Activated CD8-positive, alpha-beta memory T cell treated with anti-CD3 and anti-CD28 coated beads for 24 hours (primary cell): ENCODE measurements at places on chromosomes 16 and 17.

GRCh38 chr17:82200743-82201497, 11.7 kb downstream of the CCDC57 start:
- peak; percentile 81 for DNase-seq

DNA sequence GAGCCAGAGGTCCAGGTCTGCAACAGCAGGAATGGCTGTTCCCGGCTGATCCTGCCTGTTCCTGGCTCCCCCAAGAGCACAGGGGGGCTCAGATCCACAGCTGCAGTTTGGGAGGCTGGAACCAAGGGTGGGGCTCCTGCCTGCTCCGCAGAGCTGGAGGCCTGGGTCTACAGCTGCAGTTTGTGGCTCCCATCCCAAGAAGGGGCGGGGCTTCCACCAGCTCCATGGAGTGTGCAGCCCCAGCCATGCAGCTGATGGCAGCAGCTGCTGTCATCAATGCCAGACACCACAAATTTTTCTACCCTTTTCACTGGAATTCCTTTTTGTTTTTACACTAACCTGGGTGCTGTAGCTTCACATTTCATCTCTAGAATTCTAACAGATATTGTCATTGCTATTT, 135.4 kb upstream of the KIF2B start:
- no peak for DNase-seq

- no peak for DNase-seq
Measured at GRCh38 chr16:19760356-19761060, 42.4 kb downstream of the IQCK start.

GRCh38 chr17:52923658-52924057, 765.1 kb upstream of the CA10 start:
- no peak for DNase-seq

DNA sequence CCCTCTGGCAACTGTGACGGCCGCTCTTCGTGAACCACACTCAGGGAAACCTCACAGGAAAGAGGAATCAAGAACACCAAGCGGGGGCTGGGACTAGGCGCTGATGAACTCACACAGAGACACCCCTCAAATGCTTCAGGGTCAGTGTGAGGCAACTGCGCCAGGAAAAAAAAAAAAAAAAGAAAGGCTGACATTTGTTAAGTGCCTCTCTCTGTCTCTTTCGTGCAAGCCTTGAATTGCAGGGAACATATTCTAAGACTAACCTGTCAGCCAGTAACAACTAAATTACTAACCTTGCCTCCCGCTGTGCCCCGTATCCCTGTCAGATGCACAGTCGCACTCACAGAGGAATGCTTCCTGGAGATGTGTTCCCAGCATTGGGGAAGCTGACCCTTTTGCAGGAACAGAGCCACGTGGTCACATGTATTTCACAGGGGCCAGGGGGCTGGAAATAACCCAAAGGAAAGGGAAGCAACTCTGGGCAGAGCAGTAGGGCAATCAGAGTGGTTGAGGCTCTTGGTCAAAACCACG, 247.8 kb downstream of the XYLT1 start:
- no peak for DNase-seq

GRCh38 chr16:56539656-56540055, 19.8 kb upstream of the BBS2 start:
- DNase-seq, result no peak

GRCh38 chr16:17529982-17530760, 59.4 kb upstream of the XYLT1 start:
- peak; percentile 56 for DNase-seq

DNA sequence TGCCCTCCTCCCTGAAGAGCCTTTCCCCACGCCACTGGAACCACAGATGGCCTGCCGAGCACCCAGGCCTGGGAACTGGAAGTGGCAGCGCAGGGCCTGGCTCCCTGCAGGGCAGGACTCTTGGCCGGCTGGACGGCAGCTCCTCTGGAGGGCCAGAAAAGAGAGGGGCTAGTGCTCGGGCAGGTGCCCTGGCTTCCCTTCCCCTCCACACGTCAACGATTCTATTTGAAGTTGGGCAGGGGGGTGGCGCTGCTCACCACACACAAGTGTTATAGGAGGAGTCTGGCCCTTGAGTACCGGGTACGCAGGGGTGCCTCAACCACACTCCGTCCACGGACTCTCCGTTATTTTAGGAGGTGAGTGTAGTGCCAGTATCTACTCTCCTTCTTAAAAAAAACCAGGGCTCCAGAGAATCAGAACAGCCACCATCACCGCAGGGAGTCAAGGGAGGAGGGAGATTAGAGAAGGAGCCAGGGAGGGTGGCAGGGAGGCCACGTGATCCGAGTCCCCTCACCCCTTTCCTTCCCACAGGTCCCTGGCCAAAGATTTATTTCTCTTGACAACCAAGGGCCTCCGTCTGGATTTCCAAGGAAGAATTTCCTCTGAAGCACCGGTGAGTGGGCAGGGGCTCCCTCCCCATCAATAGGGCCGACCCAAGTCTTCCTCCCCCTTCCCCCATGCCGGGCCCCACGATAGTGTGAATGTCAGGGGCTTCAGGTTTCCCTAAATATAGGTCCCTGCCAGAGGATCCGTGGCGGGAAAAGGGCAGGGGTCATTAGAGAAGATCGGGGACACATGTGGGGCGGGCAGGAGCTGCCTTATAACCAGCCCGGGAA, 1.4 kb upstream of the ALDOA start:
- peak; percentile 89 for DNase-seq

GRCh38 chr17:9406046-9406606, 169.5 kb downstream of the STX8 start:
- DNase-seq, result no peak

DNA sequence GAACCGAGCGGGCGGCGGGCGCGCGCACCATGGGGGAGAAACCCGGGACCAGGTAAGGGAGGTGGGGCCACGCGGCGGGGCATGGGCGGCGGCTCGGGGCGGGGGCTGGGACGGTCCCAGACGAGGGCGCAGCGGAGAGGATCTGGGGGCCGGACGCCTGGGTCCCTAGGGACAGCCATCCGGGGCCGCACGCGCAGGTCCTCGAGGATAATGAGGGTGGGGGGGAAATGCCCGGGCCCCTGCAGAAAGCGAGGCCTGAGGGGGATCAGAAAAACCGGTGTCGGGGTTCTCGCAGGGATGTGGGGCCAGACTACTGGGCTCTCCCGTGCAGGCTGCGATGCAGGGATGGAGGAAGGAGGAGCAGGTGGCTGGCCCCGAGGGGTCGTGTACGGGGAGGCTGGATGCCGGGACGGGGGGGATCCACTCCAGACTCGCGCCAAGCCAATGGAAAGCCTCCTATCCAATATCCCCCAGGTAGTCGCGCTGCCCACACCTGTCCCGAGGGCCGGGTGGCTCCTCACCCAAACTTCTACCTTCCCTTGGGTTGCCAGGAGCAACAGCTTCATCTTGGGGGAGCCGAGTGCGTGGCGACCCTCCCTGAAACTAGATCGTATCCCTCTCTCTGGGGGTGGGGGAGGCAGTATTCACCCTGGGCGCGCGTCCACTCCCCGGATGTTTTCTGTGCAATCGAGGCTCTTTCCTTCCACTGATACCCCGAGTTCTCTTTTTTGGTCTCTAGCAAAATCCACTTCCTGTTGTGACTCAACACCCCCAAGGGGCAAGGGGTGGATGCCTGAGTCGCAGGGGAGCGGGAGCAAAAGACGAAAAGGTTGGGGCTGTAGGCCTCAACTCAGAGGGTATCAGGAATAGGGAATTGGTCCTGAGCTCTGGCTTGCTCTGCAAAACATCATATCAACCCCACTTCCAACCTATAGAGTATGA, 532 bp downstream of the ARRB2 start:
- DNase-seq, result peak; percentile 76

DNA sequence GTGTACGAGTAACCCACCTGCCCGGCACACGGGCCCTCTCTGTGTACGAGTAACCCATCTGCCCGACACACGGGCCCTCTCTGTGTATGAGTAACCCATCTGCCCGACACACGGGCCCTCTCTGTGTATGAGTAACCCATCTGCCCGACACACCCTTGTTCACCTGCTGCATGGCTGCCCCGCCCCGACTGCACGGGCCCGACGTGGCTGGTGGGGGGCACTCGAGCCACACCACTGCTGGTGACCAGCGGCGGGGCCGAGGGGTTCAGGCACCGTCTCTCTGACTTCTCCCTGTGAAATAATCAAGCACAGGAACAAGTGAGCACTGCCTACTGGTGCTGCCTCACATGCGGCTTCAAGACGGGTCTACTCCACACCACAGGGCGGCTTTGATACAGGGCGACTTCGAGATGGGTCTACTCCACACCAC, 22.1 kb downstream of the MAP1LC3B start:
- DNase-seq, result no peak

GRCh38 chr17:42155614-42156045, 841 bp upstream of the RAB5C start:
- DNase-seq, result no peak

GRCh38 chr17:9371019-9371418, 204.6 kb downstream of the STX8 start:
- DNase-seq, result no peak

- DNase-seq, result no peak
Measured at GRCh38 chr17:43723697-43724359, 34.8 kb downstream of the SOST start.

- no peak for DNase-seq
Measured at GRCh38 chr17:32485261-32486110, 1.3 kb upstream of the CDK5R1 start.
